NCI-H2029 treated with DMSO at 0.1 percent for 48 hours (cell line): ENCODE measurements at places on chromosomes 1 and 21.

- peak; percentile 35 for DNase-seq
These were observed 21.3 kb downstream of the TMCC2 start for GRCh38 chr1:205248793-205249601.

- no peak for DNase-seq
These were observed 546 bp downstream of the POU2F1 start for GRCh38 chr1:167221126-167221737.

- DNase-seq = no peak
These were observed 20.4 kb upstream of the FGGY start for GRCh38 chr1:59276439-59276851.

DNA sequence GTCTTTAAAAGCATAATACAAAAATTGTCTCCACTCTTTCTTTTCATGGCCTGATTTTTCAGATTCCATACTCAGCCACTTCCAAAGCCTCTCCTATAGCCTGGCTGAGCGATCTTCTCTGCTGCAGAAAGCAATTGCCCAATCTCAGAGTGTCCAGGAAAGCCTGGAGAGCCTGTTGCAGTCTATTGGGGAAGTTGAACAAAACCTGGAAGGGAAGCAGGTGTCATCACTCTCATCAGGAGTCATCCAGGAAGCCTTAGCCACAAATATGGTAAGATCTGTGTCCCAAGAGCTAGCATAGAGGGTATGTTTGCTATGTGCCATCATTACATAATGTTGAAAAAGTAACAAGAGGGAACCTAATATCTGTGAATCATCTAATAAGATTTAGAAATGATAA lies 130.7 kb upstream of the BMP8A start:
- no peak for DNase-seq

GRCh38 chr1:66335125-66335524 lies 198.8 kb upstream of the SGIP1 start:
- no peak for DNase-seq

DNA sequence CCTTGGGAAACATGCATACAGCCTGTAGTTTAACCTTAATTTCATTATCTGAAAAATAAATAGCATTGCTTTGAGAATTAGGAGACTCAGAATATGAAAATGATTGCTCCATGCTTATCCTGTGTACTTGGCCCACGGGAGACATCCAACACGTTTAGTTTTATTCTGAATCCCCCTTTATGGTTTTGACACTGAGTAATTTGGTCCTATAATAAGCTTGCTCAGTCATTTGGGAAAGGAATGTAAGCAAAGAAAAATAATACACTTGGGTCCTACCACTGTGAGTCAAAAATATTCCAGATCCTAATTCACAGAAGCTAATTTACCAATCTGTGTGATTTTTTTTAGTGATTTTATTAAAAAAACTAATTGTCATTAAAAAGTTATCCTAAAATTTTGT lies 557.3 kb downstream of the USP25 start:
- DNase-seq = no peak

DNA sequence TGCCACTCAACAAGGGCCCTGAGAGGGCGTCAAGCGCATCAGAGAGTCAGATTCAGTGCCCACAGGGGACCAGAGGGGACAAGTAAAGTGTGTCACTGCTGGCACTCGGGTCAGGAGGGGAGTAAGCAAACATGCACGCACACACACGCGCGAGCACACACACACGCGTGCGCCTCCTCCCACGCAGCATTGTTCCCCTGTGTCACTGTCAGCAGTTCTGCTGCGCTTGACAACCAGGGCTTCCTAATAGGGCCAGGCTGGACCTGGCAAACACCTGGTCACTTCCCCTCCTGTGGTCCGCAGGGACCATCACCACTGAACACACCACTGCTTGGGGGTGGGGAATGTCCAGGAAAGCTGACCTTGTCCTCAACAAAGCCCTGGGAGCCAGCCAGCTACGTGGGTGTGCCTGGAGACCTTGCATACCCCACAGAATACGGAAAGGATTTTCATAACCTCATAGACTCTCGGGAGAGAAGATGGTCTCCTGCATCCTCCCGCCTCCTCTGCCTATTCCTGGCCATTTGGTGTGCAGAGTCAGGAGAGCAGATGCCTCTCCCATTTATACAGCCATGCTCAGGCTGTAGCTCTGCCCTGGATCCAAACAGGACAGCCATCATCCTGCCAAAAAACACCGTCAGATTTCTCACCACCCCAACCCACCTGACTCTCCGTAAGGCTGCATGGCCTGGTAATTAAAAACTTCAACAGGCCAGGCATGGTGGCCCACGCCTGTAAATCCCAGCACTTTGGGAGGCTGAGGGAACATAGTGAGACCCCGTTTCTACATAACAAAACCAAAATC lies 73.2 kb downstream of the SSBP3 start:
- DNase-seq = no peak

- no peak for DNase-seq
These were observed 84.9 kb upstream of the DMRTA2 start for GRCh38 chr1:50508040-50508586.

- peak; percentile 6 for DNase-seq
These were observed 31.1 kb downstream of the CNST start for GRCh38 chr1:246597340-246597739.

GRCh38 chr1:177862916-177863315 lies 106.9 kb downstream of the SEC16B start:
- DNase-seq = no peak

- DNase-seq = peak; percentile 94
These were observed 733 bp upstream of the ZBTB7B start for GRCh38 chr1:155001675-155002463.

DNA sequence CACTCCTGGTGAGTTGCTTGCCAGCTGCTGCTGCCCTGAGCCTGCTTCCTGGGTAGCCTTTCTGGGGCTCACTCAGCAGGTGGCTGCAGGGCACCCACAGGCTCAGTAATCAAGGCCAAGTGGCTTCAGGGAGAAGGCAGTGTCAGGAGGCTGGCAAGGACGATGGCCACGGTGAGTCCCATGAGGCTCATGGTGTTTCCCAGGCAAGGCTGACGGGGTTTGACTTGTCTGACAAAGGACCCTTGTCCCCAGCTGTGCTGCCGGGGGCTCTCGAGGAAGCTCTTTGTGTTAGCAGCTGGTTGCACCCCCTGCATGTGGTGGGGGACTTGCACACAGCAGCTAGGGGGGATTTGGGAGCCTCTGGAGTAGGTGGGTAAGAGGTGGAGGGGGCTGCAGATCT lies 190.5 kb upstream of the C1orf174 start:
- DNase-seq = no peak
